ENCODE measurements at places on chromosomes 3 and 15.

GRCh38 chr3:192237992-192238608, 489.2 kb downstream of the FGF12 start:
- DNase-seq, result no peak

- no peak for DNase-seq
These were observed 22.1 kb downstream of the PRICKLE2 start for GRCh38 chr3:64203216-64203615.

DNA sequence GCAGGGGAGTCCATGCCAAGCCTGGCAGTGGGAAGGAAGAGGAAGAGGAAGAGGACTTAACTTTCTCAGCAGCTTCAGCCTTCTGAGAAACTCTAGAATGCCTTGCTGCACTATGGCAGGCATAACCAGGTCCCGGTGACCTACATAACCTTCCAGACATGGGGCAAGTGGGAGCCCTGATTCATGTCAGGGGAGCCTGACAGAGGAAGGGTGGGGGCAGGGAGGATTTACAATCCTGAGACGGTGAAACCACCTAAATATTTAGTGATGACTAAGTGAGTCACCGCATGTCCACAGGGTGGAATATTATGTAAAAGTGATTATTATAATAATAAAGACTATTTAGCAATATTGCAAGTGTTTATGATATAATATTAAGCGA, 46.7 kb downstream of the AMOTL2 start:
- no peak for DNase-seq

- no peak for DNase-seq
These were observed 23.2 kb downstream of the CTNNB1 start for GRCh38 chr3:41222501-41222900.

DNA sequence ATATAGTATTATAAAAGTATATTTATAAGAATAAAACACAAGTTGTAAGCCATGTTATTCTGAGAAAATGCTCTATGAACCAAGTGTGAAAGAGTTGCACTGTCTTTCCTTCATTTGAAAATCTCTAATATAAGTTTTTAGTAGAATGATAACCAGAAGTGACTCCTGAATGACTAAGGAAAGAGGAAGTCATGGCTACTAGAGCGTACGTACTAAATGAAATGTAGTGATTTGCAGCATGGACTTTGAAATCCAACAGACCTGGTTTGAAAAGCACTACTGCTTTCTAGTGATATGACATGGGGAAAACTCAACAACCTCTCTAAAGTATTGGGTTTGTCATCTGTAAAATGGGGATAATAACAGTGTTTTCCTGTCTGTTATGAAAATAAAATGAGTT, 10.3 kb upstream of the DNAJC13 start:
- DNase-seq, result no peak

GRCh38 chr3:73461547-73461946, 163.2 kb downstream of the PDZRN3 start:
- no peak for DNase-seq

- no peak for DNase-seq
These were observed 285.3 kb downstream of the RPLP1 start for GRCh38 chr15:69737916-69738315.

DNA sequence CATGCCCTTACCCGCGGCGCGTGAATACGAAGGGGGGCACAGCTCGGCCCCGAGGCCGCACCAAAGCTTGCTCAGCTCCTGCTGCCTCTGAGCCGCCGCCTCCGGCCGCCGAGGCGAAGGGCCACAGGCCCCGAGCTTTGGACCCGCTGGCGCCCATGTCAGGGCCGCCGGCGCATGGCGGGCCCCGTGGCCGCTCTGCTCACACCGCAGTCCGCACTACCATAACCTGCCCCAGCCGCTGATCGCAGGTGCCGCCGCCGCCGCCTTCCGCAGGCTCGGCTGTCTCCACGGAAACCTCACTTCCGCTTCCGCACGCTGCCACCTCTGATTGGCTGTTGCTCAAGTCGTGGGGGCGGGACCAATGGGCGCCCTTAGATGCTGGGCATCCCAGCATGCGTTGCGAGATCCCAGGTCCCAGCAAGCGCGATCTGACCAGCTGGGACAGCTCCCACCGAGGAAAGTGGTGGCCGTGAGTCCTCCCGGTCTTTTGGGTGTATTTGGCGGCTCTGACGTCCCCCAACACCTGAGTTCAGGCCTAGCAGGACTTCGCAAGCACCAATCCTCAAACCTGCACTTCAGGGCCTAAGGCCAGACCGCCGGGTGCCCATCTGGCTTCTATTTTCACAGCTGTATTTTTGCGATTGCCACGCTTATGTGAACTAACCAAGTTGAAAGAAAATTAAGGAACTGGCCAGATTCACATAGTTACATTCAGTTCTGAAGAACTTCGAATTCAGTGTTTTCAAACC, at the start of gene TUSC2:
TUSC2 (minus strand) TSS at position 281 of the 749 bp plus-strand sequence; CDS start at position 157, 124 bp downstream.
- DNase-seq, result peak; percentile 81

DNA sequence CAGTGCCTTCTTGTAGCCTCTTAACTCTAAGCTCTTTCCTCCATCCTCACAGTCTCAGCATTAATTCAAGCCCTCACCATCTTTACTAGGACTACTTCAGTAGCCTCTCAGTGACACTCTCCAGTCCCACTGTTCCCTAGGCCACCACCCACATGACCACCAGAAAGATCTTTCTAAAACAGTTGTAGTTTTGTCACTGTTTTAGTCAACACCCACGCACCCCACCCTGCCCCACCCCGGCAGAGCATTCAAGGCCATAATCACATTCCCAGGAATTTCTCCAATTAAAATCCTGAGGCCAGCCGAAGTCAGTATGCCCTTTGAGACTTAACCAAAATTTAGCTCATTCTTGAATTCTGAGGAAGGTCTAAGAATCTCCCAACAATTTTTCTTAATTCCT, 31.2 kb upstream of the PSMD6 start:
- DNase-seq, result no peak

- DNase-seq, result no peak
These were observed 293.5 kb downstream of the UACA start for GRCh38 chr15:70469651-70470555.

DNA sequence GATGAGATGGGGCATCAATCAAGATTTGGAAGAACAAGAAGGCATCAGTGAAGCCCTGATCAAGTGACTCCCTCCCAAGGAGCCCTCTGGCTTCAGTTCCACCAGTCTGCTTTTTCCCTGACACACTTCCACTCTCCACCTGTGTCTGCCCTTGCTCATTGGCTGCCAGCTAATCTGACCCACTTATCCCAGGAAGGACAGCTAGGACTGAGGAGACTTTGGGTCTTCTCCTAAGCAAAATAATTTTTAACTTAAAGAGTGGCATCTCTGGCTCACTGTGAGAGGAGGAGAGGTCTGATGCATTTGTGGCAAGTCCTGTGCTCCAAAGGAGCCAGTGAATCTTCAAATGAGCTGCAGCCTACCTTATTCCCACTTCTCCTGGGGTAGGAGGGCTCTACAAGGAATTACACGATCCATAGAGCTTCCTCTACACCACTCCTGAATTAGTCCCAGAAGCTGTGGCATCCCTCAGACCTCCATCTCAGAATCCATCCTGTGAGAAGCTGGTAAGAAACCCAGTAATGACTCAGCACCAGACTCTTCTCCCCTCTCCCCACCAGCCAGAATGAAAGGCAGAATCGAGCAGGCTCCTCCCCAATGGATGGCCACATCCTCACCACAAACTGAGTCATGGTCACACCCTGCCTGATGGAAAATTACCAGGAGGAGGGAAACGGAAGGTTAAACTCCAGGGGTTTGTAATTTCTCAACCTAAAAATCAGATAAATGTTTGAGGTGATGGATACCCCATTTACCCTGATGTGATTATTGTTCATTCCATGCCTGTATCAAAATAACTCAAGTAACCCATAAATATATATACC, 6.3 kb upstream of the PKM start:
- peak; percentile 70 for DNase-seq

DNA sequence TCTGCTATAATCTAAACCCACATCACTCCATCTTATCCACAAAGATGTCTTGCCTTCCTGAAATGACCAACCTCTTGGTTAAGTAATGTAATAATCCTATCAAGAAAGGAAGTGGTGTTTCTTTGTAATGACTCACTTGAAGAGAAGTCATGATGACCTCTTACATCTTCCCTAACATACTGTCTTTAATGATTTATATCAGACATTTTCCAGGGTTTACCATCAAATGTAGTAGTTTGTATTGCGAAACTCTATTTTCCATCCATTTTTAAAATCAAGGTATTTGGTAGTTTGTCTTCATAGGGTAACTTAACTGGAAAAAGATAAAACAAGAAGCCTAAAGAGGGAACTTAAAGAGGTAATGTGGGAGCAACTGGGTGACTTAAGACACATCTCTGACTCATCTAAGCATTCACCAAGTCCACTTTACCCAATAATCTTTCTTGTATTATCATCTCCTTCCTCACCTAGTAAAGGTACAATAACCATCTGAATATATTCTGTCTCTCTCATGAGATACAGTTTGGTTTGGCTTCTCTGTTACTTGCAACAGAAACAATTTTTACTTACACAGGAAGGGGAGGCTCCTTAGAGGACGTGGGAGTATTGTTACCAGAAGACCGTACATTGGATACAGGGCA, 5.7 kb upstream of the MAPK6 start:
- DNase-seq, result no peak

DNA sequence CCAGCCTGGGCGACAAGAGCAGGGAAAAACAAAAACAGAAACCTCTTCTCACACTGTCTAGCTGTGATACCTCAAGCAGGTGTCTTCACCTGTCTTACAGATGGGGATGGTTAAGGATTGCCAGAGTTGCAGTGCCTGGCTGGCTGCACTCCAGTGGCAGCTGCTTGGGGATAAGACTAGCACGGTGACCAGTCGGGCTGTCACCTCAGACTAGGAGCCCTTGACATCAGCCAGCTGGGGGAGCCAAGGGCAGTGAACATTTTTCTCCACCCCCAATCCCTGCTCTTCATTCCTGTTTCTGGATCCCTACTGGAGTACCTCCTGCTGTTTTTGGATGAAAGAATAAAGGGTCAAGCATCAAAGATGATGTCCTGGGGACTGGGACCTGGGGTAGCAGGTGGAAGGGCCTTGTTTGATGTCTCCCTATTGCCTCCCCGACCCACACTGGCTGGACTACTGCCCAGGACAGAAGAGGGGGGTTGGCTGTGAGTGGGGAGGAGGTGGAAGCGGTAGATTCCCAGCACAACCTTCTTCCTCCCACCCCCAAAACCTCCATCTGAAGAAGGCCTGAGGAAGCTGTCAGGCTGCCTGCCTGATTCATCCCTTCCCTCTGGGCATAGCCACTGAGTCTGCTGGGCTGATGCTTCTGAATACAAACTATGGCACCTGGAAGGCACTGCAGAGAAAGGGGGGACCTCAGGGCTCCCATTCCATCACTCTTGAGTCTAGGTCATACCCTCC, 7.0 kb upstream of the CPNE9 start:
- DNase-seq, result no peak

GRCh38 chr3:15601399-15602145, at the start of the genes BTD and HACL1:
Gene BTD (plus strand): TSS chr3:15601745. CDS start chr3:15635440, 33,695 bp downstream.
Gene HACL1 (minus strand): TSS chr3:15601569. CDS start chr3:15601463, 106 bp downstream.
- peak; percentile 97 for DNase-seq

GRCh38 chr15:61030451-61030850, 198.7 kb downstream of the RORA start:
- DNase-seq, result no peak

DNA sequence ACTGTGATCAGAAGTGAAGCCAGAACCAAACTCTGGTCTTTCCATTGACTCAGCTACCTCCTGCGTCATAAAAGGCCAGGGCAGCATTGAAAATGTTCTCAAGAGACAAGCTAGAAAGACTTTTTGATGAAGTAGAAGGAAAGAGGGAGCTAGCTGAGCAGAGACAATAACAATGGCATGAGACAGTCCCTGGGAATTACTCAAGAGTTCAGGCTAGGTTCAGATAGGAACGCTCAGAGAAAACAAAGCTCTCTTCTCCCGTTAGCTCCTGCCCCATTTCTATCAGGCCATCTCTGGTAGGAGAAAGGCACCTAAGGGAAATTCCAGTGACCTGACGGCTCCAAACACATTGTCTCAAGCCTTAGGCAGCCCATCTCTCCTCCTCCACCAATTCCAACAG, 7.0 kb upstream of the OXTR start:
- no peak for DNase-seq

- no peak for DNase-seq
These were observed 10.1 kb downstream of the CRTC3 start for GRCh38 chr15:90539789-90540188.

DNA sequence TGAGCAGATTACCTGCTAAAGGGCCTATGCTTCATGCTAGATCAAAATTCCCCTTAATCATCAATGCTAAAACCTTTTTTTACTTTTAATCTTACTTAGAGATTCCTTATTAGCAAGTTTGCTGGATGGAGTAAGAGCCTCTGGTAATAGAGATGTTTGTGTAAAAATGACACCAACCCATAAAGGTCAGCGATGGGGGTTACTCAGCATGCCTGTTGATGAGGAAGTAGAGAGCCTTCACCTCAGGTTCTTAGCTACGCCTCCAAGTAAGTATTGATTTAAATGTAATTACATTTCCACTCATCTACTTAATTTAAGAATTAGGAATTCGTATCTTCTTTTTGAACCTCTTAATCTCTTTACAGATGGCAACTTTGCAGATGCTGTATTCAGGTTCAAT, 38.8 kb downstream of the DNAJC13 start:
- DNase-seq, result no peak

All from stimulated activated CD8-positive, alpha-beta memory T cell treated with anti-CD3 and anti-CD28 coated beads, Interleukin-15, amount 100 ng/mL, for 4 hours (primary cell).